Esophagus squamous epithelium (tissue), 5 donors: ENCODE measurements at places on chromosomes 2 and 18.

GRCh38 chr2:27016801-27017325 lies 15.9 kb upstream of the TMEM214 start:
- DNase-seq = no peak

DNA sequence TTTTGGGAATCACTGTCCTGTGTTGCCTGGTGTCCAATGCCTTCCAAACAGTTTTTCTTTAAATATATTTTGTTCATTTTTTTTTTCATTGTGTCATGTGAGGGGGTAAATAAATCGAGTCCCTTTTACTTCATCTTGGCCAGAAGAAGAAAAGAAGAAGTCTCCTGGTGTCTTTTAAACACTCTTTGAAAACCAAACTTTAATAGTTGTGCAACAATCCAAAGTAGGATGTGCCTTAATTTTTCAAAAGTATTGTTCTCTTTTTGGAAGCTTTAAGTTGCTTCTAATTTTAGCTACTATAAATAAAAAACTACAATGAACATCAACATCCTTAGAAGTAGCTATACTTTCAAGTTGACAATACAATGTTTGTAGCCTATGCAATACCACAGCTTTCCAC lies 154.9 kb downstream of the ATAD2B start:
- DNase-seq = no peak

DNA sequence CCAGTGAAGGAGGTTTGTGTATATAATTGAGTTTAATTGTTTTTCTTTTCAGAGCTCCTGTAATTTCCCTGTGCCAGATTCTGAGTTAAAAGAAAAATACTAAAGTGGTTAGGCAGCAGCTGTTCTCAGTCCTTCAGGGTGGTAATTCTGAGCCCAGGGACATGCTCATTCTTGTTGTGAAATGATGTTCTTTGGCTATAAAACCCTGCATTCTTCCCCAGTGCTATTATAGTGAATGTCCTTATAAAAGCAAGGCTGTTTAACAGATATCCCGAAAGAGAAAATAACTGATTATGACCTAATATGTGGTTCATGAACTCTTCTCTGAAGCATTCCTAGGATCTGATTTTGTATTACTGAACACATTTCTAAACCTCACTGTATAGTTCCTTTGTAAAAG lies 34.0 kb downstream of the ADAM23 start:
- DNase-seq = no peak

DNA sequence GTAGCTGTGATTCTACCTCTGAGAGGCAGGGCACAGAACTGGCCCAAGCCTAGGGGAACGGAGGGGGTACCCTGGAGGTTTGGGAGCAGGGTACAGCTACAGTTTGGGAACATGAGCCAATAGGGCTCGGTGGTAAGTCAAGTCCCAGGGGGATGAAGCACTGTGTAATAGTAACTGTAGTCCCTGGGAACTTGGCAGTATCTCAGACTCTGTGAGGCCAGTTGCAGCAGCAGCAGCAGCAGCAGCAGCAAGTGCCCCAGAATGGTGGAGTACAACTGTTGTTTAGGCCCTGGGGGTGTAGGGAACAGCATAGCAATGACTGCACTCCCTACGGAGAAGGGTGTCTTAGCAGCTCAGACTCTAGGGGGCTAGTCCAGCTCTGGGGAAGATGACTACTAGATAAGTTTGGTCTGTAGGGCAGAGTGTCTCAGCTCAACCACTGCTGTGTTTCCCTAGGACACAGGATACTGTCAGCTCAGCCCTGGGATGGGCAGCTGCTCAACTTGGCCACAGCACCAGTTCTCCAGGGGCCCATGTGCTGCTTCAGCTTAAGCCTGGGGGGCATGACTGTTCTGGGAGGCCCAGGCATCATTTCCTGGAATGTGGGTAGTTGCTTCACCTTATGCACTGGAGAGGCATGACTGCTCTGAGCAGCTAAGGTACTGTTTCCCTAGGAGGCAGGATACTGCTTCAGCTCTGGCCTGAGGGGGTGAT lies 20.5 kb downstream of the CARF start:
- no peak for DNase-seq

DNA sequence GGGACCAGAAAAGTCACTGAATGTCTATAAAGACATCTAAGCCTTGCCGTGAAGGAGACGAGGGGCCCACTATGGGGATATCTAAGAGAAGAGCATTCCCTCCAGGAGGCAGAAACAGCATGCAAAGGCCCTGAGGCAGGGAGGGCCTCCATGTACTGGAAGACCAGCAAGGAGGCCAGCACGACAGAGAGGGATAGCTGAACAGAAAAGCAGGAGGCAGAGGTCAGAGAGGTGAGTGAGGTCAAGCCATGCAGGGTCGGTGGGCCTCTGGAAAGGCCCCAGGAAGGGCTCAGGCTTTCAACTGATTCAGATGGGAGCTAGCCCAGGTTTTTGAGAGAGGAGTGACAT lies 5.7 kb downstream of the TRABD2A start:
- no peak for DNase-seq

DNA sequence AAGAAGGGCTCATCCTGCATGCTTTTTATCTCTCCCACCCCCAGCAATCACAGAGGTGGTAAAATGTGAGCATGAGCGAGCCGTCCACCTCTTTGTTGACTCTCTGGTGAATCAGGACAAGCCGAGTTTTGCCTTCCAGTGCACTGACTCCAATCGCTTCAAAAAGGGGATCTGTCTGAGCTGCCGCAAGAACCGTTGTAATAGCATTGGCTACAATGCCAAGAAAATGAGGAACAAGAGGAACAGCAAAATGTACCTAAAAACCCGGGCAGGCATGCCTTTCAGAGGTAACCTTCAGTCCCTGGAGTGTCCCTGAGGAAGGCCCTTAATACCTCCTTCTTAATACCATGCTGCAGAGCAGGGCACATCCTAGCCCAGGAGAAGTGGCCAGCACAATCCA lies 19.5 kb downstream of the LIPG start:
- DNase-seq = no peak

GRCh38 chr2:85309699-85310321 lies 18.0 kb downstream of the TGOLN2 start:
- no peak for DNase-seq

DNA sequence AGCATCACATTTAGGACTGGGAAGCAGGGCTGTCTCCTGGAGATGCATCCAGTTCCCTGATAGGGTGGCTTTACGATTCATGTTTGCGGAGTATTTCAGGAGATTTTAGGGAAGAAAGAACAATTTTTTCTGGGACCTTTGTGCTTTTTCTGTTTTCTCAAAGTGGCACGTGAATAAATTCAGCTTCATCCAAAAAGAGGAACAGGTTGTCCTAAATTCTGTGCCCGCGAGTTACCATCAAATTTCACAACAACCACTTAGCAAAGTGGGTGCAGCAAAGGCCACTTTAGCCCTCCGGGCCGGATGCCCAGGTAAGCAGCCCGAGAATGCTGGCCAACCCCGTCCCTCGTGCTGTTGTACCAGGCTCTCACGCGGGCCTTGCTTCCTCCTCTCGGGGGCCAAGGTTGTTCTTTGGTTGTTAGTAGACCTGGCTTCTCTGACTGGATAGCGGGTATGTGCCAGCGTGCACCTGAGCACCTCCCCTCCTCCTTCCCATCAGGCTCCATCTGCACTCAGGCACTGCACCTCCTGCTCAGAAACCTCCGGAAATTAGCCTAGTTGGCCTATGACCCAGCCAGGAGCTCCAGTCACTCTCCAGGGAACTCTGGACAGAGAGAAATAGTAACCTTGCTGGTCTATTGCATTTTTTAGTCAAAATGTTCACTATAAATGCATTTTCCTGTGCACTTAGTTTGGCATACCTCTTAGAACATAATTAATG lies 83.0 kb downstream of the CMPK2 start:
- DNase-seq = no peak

- DNase-seq = no peak
Observed at GRCh38 chr2:192277494-192278109, 82.9 kb upstream of the TMEFF2 start.

DNA sequence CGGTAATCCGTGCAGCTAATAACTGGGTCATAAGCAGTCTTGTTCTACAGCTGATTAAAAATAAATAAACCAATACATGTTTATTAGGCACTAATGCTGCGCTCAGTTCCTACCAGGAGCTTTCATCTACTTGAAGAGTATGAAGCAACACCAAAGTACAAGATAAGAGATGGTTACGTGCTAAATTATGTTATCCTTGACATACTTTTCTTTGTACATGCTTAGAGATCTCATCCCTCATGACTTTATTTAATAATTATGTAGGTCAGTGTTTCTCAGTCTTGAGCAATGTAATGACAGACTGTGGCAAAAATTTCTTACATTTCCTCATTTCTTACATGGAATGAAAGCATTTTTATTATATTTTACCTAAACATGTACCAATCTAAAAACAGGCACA lies 54.6 kb upstream of the COBLL1 start:
- DNase-seq = no peak

DNA sequence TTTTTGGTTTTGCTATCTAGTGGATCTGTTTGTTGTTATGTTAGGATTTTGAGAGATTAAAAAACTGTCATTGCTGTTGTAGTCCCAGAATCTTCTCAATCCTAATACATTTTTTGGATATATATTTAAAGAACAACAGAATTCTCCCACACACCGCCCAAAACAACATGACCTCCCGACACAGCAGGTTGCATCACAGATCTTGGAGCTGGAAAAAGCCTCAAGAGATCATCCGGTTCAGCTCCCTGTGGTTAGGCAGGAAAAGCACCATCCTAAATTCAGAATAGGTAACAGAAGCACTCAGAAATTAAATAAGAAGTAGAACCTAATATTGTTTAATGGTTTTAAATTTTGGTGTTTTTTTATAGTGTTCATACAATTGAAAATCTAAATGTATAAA lies 251.4 kb upstream of the STON1 start:
- no peak for DNase-seq

- no peak for DNase-seq
Observed at GRCh38 chr2:118255301-118255700, 167.0 kb downstream of the INSIG2 start.

DNA sequence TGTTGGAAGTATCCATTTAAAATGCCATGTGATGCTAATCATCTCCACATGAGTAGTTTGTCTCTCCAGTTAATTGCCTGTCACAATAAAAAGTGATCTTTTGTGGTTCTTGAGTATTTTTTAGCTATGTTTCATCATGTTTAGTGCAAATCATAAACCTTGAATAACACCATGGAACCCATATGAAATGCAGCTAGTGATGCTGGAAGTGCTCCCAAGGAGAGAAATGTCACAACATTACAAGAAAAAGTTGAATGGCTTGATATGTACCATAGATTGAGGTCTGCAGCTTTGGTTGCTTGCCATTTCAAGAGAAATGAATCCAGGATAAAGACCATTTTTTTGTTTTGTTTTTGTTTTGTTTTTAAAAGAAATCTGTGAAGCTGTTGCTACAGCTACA lies 14.3 kb downstream of the PTPN4 start:
- no peak for DNase-seq

- no peak for DNase-seq
Observed at GRCh38 chr2:177635696-177636095, 243.1 kb downstream of the AGPS start.

DNA sequence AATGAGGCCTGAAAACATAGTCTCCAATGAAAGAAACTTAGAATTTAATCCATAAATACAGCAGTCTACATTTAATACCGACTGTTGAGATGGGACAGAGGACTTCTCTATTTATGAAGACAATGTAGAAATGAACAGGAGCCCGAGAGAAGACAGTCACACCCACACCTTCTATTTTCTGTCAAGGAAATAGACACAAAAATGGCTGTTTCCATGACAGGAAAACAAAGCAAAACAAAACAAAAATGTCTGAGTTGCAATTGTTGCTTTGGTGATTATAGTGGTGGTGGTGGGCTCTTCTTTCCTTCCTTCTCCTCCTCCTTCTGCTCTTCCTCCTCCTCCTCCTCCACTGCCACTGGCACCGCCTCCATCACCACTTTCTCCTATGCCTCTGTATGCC lies 72.3 kb upstream of the CCDC68 start:
- DNase-seq = no peak

DNA sequence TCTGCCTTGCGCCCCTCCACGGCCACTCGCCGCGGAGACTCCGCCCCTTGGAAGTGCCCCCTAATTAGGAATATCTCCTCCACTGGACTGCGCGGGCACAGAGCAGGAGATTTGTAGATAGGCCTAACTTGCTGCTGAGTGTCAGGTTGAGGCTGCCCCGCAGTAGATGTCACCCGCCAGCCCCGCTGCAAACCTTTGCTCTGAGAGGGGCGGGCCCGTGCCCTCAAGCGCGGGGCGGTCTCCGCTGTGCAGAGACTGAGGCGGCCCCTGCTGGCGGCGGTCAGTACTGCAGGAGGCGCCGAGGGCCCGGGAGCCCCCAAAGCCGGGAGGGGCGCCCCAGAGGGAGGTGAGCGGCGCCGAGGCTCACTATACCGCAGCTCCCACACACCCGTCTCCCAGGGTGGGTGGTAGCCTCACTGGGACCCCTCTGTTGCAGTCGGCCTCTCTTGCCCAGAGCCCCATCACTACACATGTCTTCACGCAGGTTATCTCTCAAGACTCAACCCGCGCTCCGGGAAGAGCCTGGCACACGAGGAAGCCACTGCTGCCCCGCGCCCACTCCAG lies 2.9 kb upstream of the NEURL3 start:
- DNase-seq = no peak

GRCh38 chr2:173823543-173823939 lies 141.6 kb downstream of the SP3 start:
- no peak for DNase-seq

GRCh38 chr2:210072493-210072892 lies 70.1 kb downstream of the RPE start:
- no peak for DNase-seq

GRCh38 chr2:55839182-55839819 lies 84.3 kb downstream of the EFEMP1 start:
- no peak for DNase-seq

DNA sequence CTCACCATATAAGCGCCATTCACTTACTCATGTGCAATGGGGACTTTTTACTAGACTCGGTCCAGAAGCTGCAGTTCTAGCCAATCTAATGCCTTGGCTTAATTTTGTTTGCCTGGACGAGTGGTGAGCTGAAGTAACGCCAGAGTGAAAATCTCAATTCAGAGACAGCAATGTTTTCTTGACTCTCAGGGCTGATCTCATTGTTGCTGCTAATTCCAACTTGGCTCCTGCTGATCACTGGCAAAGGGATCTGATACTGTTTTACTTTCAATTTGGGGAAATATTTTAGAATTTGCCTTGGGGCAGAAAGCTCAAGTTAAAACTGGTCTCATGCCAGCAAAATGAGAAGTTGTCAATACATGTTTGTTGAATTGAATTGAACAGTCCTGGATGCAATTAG lies 906.6 kb upstream of the CDH2 start:
- no peak for DNase-seq

- DNase-seq = no peak
Observed at GRCh38 chr2:238259061-238260020, 19.5 kb upstream of the HES6 start.
